ENCODE measurements at places on chromosomes 13 and 19. TPM values are rescaled to one million over a fixed set of nuclear protein-coding genes. Genes with fewer than 3 reads are reported as not detected.

Gene PRSS57
- total RNA-seq, result not detected

DNA sequence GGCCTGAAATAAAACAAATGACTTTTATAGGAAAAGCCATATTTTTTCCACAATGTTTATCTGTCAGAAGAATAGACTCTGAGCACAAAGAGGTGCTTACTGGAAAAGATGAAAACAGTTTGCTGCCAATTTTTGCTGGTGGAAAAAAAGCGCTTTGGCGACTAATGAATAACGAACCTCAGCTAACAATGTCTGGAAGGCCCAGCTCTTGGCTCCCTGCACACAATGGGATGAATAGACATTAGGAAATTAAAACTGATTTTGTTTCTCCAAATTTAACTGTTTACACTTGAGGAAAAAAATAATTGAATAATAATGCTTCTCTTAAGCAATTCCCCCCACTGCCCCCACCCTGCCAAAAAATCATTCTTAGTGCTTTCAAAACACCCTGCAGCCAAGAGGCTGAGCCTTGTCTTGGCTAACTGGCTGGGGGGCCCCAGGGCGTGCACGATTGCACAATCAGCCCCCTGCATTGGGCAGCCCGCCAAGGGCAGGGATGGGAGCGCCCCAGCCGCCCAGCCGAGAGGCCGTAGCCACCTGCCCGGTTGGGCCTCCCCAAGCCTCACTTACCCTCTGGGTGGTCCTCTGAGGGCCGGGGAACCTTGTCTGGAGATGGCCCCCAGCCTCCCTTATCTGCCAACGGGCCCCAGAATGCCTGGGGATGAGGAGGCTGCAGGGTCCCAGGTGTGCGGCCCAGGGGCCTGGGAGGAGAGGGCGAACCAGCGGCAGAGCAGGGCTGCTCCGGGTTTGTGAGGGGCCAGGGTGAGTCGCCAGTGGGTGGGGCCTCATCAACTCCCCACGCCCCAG lies 16.8 kb downstream of the CEBPG start:
- no peak for DNase-seq

Gene RFPL4AL1
- total RNA-seq, result not detected

DNA sequence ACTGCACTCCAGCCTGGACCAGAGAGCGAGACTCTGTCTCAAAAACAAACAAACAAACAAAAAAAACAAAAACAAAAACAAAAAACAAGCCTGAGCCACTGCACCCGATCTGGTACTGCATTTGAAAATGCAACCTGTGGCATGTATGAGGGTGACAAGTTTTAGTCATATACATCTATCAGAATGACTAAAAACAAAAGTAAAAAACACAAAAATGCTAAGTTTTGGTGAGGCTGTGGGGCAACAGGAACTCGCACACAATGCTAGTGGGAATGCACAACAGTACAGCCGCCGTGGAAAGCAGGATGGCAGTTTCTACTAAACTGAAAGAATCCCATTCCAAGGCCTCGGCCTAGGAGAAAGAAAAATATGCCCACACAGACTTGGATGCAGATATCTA lies 7.8 kb downstream of the EBPL start:
- no peak for DNase-seq

- peak; percentile 29 for DNase-seq
Observed at GRCh38 chr13:36030670-36031331, 100.4 kb downstream of the DCLK1 start.

DNA sequence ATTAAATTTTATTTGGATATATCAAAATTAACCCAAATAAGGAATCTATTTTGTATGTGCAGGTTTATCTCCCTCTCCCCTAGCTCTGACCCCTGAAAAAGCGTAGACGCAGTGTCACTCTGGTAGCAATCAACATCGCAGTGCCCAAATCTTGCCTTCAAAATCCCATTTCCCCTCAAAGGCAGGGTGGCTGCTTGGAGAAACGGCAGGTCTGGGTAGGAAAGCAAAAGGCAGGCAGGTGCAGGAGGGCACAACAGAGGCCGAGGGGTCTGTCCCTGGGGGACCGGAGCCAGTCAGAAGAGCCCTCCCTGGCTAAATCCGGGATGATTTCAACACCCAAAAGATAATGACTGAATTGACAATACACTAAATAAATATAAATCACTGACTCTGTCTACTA lies 41.9 kb downstream of the NAXD start:
- DNase-seq, result no peak

DNA sequence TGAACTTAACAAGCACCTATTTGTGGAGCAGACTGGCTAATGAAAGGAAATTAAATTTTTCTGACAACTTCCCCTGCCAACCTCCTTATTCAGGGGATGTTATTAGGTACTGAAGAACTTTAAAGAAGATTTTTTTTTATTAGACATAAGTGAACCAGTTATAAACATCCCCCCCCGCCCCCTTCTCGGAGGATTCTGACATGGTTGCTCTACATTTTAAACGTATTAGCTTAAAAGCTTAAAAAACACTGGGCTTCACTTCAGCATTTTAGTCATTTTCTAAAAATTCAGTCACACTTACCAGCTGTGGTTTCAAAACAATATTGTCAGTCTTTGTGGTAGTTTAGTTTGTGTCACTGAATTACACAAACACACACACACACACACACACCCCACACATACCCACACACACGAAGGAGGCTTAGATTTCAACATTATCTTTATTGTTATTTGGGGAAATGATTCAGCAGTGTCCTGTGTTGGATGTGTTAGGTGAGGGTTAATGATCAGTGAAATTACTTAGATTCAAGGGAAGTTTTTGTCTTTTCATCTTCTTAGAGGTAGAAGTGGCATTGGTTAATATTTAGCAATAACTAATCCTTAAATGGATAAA lies 145.7 kb downstream of the PCCA start:
- peak; percentile 31 for DNase-seq

GRCh38 chr13:84405286-84405685 lies 523.0 kb upstream of the SLITRK1 start:
- DNase-seq, result no peak

Gene CBARP
- total RNA-seq, result 4.0 TPM

Gene ZNF575
- not detected for total RNA-seq

GRCh38 chr13:76812206-76812897 lies 73.9 kb downstream of the KCTD12 start:
- DNase-seq, result peak; percentile 65

DNA sequence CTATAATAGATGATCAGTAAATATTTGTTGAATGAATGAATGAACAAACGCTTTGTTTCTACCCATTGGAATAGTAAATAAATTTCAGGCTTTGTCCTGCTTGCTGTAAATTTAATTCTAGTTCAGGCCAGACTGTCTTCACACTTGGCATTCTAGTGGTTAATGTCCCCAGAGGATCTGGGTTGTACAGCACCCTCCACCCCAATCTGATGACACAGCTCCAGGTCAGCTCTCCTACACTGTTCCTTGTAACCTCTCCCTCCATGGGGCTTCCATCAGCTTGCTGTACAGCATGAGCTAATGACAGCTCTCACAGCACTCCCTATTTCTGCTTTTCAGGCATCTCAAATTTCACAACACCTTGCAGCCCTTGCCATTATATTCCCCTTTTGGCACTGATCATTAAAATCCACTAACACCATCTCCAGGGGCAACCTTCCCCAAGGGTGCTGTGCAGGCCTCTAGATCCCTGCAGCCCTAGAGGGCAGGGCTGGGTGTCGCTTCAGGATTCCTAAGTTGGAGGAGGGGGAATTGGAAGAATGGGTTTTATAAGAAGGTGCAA lies 12.7 kb upstream of the KL start:
- no peak for DNase-seq

DNA sequence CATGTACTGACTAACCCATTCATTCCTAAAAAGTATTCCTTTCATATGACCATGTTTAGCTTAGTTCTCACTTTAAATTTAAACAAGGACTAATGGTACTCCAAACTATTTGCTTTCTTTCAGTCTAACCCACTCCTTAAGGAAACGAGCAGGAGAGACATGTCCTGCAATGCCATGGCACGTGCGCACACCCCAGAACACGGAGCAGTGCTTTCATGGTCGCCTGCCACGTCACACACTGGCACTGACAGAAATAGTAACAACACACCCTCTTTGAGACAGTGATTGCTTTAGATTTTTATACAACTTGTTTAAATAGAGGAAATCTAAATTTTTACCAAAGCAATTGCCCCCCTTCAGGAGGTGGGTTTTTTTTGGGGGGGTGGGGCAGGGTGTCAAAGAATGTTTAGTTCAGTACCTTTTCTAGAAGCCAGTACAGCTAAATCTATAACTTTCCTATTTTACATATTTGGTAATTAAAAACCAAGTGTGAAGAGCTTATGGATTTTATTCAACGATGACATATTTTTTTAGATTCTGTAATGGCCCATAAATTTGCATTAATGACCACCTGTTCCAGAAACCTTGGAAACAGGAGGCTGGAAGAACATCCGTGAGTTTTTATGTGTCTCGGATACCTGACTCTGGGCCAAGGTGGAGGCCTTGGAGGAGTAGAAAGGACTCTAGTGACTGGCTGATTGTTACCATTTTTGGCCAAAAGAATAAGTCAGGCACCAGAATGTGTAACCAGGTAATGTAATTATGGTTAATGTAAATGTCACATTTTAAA lies 247.1 kb downstream of the DCT start:
- no peak for DNase-seq

- DNase-seq, result no peak
Observed at GRCh38 chr13:29224206-29224605, 371.3 kb downstream of the SLC7A1 start.

- DNase-seq, result no peak
Observed at GRCh38 chr19:35013041-35013819, 13.1 kb downstream of the GRAMD1A start.

Gene ABHD17A
- 106 TPM for total RNA-seq

GRCh38 chr19:4624733-4625362 lies 14.5 kb upstream of the TNFAIP8L1 start:
- DNase-seq, result peak; percentile 42

DNA sequence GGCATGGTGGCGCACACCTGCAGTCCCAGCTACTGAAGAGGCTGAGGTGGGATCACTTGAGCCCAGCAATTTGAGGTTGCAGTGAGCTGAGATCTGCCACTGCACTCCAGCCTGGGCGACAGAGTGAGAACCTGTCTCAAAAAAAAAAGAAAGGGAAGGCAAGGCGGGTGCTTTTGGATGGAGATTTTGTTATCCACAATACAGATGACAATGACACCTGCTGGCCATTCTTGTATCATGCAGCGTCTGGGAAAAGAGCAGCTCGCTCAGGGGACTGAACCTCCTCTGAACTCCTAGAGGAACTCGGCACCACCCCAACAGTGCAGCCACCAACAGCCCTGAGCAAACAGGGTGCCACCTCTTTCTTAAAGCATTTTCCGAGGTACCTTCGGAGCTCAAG lies 22.8 kb downstream of the HAUS8 start:
- peak; percentile 57 for DNase-seq

Gene FAM124A
- total RNA-seq, result 0.05 TPM

DNA sequence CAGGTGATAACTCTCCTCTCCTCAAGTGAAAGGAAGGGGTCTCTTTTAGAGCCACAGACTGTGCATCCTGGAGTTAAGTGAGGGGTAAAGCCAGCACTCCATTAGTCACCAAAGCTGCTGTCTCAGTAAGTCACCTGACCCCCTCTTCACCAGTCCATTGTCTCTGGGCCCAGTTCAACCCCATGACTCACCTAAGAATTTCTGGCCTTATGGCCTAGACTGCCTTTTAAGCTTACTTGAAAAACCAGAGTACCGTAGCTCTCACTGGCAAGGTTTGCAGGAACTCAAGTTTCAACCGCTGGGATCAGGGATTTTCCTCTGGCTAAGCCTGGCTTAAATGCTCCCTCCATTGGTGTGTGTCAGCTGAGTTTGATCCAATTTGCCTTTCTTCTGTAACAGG lies 23.4 kb upstream of the EID2 start:
- DNase-seq, result peak; percentile 24

DNA sequence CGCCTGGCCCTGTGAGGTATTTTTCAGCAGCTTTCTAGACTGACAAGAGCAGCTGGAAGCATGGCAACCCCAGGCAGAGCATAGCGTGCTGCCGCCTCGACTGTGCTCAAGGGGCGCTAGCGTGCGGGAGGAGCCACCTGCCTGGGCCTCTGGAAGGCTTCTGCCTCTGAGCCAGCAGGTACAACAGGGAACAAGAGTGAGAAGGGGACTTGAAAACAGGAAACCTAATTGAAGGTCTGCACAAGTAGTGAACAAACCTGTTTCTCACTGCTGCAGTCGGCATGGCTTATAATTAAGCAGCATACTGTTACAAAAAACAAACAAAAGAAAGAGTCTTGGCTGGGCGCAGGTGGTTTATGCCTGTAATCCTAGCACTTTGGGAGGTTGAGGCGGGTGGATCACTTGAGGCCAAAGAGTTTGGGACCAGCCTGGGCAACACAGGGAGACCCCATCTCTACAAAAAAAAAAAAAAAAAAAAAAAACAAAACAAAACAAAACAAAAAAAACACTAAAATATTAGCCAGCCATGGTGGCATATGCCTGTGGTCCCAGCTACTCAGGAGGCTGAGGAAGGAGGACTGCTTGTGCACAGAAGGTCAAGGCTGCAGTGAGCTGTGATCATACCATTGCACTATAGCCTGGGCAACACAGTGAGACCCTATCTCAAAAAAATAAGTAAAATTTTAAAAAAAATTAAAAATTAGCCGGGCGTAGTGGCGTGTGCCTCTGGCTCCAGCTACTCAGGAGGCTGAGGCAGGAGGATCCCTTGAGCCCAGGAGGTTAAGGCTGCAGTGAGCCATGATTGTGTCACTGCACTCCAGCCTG lies 12.6 kb upstream of the GARRE1 start:
- DNase-seq, result peak; percentile 31

- no peak for DNase-seq
Observed at GRCh38 chr19:16605115-16605514, 22.9 kb downstream of the MED26 start.

DNA sequence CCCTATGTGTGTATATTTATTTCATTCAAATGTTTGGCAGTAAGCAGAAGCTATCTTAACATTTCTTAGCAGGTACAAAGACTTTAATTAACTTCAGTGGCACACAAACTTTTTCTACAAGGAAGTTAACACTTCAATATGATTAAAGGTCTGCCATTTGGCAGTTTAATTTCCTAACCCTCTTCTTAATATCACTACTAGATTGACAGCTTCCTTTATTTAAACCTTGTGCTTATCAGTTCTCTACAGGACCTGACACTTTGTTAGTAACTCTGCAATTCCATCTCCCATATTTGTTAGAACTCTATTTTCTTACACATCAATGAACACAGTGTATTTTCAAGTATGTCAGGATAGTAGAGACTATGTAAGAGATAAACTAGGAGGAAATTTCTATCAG lies 152.4 kb upstream of the ATXN8OS start:
- DNase-seq, result no peak

- DNase-seq, result no peak
Observed at GRCh38 chr13:21243045-21243897, 66.8 kb downstream of the MRPL57 start.

DNA sequence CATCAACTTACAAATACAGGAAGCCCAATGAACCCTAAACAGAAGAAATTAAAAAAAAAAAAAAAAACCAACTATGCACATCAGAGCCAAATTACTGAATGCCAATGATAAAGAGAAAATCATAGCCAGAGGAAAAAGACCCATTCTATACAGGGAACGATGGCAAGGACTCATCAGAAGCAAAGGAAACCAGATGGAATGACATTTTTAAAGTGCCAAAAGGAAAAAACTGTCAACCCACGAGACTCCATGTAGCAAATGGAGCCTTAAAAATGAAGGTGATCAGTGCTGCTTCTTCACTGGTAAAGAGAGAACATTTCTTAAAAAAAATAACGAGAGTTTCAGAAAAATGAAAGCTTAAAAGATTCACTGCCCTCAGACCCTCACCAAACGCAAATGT lies 18.3 kb downstream of the PCID2 start:
- DNase-seq, result no peak

All from myocyte (in vitro differentiated cells).